Foreskin fibroblast (primary cell): ENCODE measurements at places on chromosomes 13 and 19.

DNA sequence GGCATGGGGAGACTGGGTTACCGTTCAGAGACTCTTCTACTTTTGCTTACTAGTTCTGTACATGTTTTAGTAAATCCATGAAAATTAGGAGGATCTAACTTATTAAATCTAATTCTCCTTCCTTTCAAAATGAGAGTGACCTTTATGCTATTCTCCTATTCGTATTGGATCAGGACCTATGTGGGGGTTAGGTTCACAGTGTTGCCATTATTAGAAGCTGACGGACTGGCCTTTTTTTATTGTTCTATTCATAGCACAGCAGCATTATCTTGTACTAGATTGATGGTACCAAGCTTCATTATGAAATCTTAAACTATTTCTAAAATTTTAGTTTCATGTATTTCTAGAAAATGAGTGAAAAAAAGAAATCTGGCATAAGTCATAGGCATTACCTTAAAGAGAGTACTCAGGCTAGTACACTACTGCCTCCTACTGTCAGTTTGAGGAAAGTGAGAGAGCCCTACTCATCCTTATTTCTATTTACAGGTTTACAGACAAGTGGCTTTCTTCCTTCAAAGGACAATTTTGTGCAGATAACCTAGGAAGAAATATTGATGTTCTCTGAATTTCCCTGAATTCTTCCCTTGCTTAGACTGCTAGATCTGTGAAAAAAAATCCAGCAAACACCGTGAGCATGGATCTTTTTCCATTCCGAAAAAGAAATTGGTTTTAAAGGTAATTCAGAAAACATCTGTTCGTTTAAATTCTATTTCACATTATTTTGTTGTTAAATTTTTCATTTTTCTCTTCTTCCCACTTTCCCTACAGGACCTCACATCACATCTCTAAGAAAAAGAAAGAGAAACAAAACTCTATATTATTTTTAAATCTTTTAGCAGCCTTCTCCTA, 485.5 kb downstream of the DIAPH3 start:
- DNase-seq: peak; percentile 62

DNA sequence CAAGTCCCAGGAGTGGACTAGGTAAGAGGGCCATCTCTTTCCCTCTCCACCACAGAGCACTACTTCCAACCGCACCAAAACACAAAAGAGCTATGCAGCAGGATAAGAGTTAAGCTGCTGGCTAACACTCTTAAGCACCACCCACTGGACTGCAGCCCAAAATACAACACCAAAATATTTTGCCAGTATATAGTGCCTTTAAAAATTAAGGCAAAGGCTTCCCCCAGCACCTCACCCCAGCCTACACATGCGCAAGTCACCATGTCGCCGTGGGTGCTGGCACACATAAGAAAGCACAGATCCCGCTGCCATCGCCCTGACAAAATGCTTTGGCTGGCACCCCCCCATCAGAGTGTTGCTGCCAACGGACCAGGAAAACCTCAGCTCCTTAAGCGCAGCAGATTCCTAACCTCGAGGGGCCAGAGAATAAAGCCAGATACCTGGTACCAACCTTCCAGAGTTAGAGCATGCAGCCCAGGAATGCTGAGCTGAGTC, 608.3 kb downstream of the PCDH17 start:
- no peak for DNase-seq

DNA sequence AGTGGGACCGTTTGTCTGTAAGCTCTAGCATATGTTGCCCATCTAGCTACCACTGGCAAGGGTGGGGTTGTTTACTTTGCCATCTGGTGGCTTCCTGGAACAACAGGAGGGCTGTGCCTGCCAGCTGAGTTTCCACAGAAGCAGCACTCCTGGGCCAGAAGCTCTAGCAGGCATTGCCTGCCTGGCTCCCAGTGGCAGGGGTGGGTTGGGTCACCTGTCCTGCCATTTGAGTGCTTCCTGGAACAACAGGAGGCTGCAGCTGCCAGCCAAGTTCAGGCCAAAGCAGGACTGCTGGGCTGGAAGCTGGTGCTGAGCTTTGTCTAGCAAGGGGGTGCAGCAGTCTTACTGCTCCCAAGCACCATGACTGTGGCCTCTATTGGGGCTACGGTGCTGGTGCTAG, 239.7 kb downstream of the MTUS2 start:
- DNase-seq: no peak

GRCh38 chr19:8569066-8569771, 8.0 kb downstream of the MYO1F start:
- DNase-seq: peak; percentile 92

- DNase-seq: no peak
Observed at GRCh38 chr19:53786744-53787143, 37.4 kb downstream of the NLRP12 start.

DNA sequence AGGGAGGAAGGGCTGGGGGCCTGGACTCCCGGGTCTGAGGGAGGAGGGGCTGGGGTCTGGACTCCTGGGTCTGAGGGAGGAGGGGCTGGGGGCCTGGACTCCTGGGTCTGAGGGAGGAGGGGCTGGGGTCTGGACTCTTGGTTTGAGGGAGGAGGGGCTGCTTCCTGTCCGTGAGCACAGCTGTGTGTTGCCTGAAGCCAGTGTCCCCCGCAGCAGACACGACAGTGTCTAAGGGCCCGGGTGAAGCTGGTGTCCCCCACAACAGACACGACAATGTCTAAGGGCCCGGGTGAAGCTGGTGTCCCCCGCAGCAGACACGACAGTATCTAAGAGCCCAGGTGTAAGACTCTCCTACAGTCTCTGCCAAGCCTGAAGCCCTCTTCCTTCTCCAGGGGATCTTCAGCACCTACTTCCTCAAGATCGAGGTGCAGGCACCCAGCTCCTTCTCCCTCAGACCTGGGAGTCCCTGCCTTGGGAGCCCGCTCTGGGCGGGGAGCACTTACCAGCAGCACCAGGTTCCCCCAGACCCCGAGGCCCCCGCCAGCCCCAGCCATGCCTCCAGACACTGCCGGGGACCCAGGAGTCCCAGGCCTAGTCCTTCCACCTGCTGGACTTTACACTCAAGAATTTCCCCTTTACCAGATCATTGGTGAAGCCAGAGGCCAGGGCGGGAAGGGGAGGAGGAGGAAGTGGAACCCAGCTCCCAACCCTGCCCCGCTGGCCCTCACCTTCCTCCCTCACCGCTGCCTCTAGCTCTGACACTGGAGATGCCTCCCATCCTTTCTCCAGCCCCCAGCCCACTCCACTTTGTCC, at the start of gene PTPRH:
TSS of gene PTPRH (minus strand) at position 622 of the 813 bp plus-strand sequence. CDS start at position 554, 68 bp downstream.
- no peak for DNase-seq

GRCh38 chr13:49997955-49998354, 1.1 kb downstream of the TRIM13 start:
- peak; percentile 19 for DNase-seq

DNA sequence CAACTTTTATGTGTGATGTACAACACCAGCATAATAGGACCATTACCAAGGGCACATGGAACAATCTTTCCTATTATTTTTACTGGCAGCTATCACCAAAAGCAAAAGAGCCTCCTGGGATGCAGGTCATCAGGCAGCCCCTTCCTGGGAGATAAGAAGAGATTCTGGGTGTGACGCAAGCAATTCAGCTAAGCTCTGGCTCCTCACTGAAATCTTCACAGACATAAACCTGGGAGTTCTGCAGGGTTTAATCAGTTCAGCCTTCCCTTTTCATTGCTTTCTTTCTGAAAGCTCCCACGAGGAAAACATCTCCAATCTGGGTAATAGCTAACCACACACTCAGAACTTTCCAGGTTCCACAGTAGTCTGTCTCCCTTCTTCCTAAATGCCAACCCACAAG, 341.1 kb downstream of the ENOX1 start:
- no peak for DNase-seq

DNA sequence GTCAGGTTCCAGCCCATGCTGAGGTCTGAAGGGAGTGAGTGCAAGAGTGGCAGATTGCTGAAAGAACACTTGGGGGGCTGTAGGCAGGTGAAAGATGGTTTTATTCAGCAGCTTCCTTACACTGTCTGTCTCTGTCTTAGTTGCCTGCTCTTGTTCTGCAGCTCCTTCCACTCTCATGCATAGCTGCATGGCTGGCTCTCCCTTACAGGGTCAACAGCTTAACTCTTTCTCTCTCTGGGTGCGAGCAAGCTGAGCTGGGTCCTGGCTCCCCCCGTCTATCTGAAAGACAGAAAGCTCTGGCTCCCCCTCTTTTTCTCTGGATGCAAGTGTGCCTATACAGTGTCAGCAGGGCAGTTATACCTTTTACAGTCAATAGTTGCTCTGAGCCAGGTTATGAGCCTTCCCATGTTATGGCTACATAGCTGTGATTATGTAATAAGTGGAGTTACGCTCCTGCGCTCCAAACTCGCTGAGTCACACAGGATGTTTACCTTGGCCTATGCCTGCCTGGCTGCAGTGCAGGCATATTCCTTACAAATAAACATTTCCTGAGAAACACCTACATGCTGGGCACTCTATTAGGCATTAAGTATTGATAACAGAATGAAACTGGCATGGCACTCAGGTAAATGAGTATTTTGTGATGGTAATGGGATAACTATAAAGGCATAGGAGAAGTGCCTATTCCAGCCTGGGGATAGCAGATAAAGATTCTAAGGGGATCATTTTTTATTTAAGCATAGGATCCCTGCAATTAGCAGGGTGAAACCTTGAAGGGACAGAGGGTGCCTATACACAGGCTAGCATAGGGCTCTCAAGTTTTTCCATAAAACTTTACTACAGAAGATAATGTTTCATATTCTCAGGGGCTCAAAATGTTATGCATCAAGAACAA, 826.9 kb upstream of the PCDH9 start:
- DNase-seq: no peak

GRCh38 chr19:11197291-11198174, at the start of gene KANK2:
TSS of gene KANK2 (minus strand) at chr19:11197545. CDS start at chr19:11194511, 3,034 bp downstream.
- peak; percentile 92 for DNase-seq

- no peak for DNase-seq
Observed at GRCh38 chr13:112270951-112271350, 105.2 kb upstream of the SPACA7 start.

GRCh38 chr19:51737924-51738323, 13.8 kb downstream of the FPR1 start:
- DNase-seq: no peak

DNA sequence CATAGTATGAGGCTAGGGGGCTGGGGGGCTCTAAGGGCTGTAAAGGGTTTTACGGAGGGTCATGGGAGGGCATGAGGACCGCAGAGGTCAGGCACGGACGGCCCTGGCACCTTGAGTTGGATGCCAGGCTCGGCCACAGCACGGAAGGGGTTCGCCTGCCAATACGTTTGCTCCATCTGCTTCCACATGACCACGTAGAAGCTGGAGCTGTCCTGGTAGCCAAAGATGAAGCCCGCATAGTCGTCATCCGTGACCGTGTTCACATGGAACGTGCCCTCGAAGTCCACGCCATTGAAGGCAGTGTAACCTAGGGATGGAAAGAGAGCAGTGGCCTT, 6.4 kb downstream of the COMP start:
- no peak for DNase-seq

- no peak for DNase-seq
Observed at GRCh38 chr19:28034936-28035335, 1178.0 kb downstream of the UQCRFS1 start.

- DNase-seq: no peak
Observed at GRCh38 chr19:656751-657559, 6.1 kb downstream of the RNF126 start.

- peak; percentile 67 for DNase-seq
Observed at GRCh38 chr19:34096020-34096915, 76.0 kb upstream of the LSM14A start.

- DNase-seq: no peak
Observed at GRCh38 chr19:1431759-1432506, 6.3 kb upstream of the RPS15 start.

- DNase-seq: no peak
Observed at GRCh38 chr13:54859827-54860226, 1831.2 kb downstream of the OLFM4 start.

DNA sequence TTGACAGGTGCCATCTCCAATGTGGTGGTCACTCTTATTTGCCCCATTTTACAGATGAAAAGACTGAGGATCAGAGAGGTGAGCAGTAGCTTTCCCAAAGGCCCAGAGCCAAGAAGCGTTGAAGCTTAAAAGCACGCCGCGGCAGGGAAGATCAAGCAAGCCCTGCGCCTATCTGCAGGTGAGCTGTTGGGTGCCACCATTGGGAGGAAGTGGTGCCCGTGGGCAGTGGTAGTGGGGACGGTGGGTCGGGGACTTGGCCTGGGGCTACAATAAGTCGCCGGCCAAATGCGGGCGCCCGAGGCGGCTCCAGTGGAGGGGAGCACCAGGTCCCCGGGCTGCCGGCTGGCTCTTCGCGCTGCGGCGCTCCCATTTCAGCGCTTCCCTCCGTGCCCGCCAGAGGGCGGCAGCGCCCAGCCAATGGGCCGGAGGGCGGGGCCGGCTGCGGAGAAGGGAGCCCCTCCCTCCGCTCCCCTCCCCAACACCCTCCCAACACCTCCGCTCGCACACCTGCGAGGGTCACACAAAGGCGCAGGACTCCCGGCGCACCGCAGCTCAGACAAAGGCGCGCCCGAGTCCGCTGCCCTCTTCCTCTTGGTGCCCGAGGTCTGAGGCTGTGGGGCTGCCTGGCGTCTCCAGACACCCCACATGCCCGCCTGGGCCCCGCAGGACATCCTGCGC, 744 bp upstream of the POU2F2 start:
- DNase-seq: peak; percentile 34

DNA sequence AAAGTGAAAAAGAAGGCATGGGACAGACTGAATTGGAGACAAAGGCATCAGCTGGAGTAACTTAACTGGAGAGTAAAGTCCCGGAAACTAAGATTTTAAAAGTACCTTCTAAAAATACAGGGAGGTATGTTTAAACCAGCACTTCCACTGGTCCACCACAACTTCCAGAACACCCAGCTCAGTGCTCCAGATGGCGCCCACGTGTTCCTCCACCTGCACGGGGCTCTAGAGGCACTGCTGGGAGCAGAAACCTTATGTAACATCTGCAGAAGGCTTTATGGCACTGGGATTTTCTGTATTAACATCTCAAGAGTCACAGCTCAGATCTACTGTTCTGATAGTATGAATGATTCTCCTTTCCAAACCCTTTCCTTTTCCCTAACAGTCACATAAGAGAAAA, 252.1 kb downstream of the DCLK1 start:
- DNase-seq: no peak
